NCI-H2227 treated with DMSO at 0.1 percent for 48 hours (cell line): ENCODE measurements at places on chromosomes 16 and 17.
A peak's percentile ranks its signal among the peaks of the same experiment; 100 is the strongest.

DNA sequence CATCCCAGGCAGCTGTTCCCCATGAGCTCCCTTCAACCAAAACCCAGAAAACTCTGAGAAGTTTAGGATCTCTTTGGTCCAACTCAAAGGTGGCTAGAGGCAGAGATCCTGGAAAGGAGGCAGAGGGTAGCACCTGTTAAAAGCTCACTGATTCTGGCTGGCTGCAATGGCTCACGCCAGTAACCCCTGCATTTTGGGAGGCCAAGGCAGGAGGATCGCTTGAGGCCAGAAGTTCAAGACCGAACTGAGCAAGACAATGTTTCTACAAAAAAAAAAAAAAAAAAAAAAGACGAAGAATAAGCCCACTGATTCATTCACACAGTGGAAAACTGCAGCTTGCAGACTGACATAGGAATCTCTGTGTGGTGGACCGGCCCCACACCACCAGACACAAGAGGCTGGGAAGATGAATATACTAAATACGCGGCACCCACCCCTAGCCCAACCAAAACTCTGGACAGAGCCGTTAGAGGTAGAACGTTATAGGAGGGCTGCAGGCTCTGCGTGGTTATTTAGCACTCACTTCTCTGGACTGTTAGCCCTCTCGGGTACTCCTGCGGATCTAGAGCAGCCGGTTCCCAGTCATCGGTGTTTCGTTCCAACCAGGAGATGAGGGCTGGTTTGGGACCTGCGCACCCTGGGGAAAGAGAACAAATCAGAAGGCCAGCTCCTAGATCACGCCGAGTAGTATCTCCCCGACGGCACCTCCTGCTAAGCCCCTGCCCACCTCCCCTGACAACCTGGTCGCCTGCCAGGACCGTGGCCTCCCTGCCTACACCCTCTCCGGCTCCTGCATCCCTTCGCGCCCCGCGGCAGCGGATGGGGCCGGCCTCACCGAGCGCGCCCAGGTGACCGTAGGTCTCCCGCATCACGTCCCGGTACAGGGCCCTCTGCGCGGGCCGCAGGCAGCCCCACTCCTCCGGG lies 925 bp downstream of the ZNF689 start:
- DNase-seq: peak; percentile 41

DNA sequence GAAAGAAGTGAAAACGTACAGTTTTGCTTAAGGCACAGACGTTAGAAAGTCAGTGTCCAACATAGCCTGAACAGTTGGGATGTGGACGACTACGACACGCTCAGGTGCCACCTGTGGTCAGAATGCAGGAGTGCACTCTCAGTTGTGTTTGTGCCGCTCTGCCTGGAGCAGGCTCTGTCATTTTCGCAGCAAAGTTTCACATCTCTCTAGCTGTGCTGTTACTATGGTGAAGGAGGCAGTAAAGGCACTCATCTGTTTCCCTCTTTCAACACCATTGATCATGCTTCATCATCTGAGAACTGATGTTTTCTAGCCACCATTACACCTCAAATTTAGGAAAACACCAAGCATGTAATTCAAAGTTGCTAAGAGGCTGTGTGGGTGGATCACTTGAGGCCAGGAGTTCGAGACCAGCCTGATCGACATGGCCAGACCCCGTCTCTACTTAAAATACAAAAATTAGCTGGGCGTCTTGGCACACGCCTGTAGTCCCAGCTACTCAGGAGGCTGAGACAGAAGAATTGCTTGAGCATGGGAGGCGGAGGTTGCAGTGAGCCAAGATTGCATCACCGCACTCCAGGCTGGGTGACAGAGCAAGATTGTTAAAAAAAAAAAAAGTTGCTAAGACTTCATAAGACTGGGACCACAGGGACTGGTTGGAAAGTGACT lies 44.9 kb upstream of the DNAJA2 start:
- peak; percentile 13 for DNase-seq

DNA sequence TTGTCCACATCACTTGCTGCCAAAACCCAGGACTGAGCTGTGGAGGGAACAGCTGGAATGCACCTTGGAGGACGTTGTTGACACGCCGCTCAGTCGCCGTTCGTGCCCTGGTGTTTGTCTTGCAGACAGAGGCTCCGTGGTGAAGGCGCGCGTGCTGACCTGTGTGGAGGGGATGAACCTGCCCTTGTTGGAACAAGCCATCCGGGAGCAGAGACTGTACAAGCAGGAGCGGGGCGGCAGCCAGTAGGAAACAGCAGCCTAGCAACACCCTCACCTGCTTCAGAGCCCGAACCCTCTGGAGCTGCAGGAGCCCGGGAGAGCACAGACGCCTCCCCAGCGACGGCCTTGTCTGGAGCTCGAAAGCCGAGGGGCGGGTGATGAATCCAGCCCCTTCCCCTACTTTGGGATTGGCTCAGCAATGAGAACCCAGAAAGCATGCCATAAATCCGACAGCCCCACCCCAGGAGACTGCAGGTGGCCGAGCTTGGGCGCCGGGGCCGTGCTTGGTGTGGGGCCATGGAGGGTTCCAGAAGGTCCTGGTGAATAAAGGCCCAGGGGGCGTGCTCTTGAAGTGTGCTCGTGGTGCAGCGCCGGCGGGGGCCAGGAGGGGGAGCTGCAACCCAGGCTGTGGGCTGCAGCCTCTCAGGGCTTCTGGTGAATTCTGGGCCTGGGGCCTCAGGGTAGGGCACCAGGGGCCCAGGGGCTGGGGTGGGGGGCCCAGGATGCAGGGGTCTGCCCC lies 470 bp upstream of the CDK3 start:
- no peak for DNase-seq

DNA sequence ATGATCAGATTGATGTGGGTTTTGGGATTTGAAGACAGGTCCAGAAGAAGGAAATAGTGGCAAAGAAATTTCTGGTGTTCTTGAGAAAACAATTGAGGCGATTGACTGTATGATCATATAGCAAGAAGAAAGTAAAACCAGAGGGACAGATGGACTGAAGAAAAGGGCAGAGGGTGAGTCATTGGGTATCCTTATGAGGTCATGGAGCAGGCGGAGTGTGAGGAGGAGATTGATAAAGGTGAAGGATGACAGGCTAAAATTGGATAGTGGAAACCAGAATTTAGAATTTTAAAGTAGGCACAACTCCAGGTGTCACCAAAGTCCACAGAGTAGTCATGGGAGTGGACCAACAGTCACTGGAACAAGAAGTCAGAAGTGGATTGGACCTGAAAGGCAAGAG lies 1.4 kb upstream of the KRT28 start:
- no peak for DNase-seq

GRCh38 chr17:8063761-8064534 lies 23.6 kb downstream of the ALOX12B start:
- DNase-seq: no peak

GRCh38 chr17:1289695-1290094 lies 10.2 kb downstream of the TRARG1 start:
- DNase-seq: no peak

DNA sequence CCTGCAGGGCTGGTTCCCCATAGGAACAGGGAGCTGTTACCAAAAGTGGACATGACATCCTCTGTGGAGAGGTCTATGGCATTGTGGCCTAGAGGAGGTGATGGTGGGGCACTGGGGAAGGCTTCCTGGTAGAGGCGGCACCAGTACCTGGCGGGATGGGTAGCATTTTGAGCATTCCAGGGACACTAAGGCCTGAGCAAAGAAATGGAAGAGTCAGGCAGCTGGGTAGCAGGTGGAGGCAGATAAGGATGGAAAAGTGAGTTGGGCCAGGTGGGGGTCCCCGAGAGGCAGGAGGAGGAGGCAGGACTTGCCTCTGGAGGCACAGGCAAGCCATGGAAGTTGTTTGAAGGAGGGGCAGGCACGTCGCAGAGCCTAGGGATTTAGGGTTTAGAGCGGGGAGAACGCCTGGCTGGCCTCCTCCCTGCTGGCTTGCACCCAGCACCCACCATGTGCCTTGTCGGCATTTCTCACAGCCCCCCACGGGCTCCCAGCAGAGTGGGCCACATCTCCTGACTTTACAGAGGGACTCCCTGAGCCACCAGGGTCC lies 5.1 kb upstream of the ADCY7 start:
- DNase-seq: no peak

DNA sequence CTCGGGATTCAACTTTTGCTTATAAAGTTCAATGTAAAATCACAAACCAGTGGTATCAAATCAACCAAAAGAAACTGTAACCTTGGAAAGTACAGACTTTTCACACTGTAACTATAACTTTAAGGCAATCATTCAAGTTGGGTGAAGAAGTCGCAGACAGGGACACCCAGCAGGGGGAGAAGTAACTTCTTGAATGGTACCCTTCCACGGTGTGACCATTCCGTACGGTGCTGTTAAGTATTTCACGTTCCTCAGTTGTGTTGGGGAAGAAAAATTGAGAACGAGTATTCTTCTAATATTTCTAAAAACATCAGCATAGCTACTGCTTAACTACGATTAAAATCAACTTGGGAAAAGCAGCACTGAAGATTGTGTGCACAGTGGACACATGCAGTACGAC lies 55.8 kb downstream of the MYH10 start:
- no peak for DNase-seq

DNA sequence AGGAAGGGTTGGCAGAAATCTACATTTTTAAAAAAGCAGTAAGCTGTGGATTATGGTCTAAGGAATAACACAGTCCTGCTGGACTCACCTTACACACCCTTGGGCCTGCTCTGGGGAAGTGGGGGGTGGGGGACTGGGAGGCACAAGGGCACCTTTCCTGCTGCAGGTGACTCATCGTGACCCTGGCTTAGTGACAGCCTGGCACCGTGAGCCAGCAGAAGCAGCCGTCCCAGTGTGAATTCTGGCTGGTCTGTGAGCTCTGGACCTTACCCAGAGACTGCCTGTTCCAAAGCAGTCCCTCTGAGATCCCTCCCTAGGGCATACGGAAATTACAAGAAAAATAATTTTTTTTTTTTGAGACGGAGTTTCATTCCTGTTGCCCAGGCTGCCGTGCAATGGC lies 4.2 kb upstream of the CRK start:
- DNase-seq: no peak

DNA sequence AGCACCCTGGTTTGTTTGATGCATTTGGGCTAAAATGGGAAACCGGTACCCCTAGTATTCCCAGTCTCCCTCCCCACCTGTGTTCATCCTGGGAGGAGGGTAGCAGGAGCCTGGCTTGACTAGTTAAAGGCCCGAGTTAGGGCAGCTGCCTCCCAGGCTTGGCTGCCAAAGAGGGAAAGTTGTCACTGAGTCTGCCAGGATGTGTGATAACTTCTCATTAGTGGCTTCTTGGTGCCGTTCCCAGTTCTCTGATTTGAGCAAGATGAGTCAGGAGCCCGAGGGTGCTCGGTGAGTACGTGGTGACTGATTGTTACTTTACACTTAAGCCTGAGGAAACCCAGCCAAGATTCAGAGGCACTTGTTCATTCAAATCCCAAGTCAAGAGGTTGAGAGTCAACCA lies 2.5 kb downstream of the KRT32 start:
- DNase-seq: no peak

DNA sequence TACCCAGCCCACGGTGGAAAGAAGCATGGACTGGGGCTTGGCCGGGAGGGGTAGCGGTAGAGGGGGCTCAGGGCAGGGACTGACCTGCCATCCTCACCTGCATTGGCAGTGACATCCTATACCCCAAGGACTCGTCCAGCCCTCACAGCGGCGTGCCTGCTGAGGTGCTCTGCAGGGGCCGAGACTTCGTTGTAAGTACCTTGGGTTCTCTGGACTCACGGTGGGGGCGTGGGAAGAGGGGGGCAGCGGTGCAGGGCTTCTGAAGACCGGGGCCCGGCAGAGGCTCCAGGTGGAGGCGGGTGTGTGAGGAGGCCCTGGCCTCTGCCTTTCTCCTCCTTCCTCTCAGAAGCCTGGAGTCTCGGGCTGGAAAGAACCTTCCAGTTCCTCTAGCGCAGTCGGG lies 25.5 kb downstream of the POLR3E start:
- no peak for DNase-seq

GRCh38 chr16:17354141-17354601 lies 116.6 kb downstream of the XYLT1 start:
- no peak for DNase-seq

- DNase-seq: no peak
Measured at GRCh38 chr16:66159987-66160386, 206.5 kb upstream of the CDH5 start.

GRCh38 chr17:46994993-46995392 lies 15.9 kb upstream of the RPRML start:
- DNase-seq: no peak

DNA sequence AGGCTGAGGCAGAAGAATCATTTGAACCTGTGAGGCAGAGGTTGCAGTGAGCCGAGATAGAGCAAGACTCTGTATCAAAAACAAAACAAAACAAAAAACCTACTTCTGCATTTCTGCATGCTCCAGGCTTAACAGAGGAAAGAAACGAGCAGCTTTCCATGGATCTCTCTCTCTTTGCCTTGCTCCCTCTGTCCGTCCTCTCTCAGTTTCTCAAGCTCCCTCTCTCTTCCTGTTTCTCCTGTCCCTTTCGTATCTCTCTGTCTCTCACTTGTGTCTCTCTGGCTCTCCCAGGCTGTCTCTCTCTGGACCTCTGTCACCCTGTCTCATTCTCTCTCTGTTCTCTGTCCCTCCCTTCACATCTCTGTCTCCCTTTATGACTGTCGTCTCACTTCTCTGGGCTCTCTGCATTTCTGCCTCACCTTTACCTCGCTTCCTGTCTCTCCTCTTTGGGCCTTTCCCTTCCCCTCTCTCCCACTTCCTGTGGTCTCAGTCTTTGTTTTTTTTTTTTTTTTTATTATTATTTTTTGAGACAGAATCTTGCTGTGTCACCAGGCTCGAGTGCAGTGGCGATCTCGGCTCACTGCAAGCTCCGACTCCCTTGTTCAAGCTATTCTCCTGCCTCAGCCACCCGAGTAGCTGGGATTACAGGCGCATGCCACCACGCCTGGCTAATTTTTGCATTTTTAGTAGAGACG lies 4.1 kb upstream of the PITPNA start:
- no peak for DNase-seq

- DNase-seq: no peak
Measured at GRCh38 chr16:17106243-17106791, 364.4 kb downstream of the XYLT1 start.
